ENCODE measurements at places on chromosomes 6 and 20.

DNA sequence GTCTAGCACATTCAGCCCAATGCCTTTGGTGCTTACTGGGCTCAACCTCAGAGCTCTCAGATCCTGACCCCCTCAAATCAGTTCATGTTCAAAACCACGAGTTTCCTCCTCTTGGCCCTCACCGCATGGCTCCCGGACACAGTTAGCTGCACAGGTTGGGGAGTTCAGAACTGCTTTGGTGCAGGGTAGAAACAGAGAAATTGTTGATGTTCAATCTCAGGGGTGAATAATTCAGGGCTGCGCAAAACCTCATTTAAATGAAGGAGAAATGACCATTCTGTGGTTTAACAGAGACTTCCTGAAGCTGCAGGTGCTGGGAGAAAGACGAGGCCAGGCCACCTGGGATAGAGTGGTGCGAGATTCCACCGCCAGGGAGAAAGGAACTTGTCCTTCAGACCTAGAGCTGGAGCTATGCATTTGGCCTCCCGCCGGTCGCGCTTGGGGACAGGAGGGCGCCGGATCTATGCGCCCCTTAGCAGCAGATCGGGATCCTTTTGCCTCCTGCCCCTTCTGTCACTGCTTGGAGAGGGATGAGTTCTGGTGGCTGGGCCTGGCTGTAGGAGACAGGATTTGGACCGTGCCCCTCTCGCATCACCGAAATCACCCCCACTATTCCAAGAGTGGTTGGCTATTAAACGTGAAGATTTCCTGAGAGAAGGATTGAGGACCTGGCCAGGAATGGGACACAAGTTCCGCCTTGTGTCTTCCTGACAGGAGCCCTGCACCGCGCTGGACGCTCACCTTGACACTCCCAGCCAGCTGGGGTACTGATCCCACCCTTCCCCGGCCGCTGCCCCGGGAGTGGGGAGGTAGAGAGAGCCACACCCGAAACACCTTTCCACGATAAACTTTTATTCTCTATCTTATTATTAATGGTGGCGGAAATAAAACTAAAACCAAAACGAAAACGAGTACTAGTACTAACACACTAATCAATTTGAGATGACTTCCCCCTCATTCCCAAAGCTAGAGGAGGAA lies 767 bp upstream of the PAX1 start:
- no peak for DNase-seq

DNA sequence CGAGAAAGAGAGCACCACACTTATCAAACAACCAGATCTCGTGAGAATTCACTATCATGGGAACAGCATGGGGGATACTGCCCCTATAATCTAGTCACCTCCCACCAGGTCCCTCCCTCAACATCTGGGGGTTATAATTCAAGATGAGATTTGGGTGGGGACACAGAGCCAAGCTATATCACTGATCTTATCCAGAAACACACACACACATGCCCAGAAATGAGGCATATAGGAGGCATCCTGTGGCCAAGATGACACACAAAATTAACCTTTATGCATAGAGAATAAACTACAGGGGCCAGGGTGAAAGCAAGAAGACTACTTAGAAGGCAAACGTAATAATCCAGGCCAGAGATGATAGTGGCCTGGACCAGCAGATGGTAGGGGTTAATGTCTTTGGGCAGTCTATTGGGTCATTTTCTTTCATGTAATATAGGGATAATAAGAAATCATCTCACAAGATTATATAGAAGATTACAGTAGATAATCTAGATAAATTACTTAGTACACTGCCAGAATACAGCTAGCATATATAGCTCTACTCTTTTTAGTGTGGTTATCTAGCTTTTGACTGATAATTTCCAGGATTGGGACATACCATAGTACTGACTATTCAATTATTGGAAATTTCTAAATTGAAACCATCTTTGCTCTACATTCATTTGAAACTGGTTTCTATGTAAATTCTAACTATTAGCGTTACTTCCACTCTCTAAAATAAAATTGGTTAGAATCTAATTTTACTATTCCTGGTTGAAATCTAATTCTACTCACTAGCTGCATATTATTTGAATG lies 20.0 kb downstream of the RNF144B start:
- no peak for DNase-seq

GRCh38 chr6:34272013-34272926 lies 23.5 kb upstream of the SMIM29 start:
- DNase-seq, result no peak

GRCh38 chr6:45163952-45164766 lies 164.0 kb upstream of the RUNX2 start:
- DNase-seq, result no peak

GRCh38 chr6:103538381-103538780 lies 1321.3 kb downstream of the HACE1 start:
- no peak for DNase-seq

DNA sequence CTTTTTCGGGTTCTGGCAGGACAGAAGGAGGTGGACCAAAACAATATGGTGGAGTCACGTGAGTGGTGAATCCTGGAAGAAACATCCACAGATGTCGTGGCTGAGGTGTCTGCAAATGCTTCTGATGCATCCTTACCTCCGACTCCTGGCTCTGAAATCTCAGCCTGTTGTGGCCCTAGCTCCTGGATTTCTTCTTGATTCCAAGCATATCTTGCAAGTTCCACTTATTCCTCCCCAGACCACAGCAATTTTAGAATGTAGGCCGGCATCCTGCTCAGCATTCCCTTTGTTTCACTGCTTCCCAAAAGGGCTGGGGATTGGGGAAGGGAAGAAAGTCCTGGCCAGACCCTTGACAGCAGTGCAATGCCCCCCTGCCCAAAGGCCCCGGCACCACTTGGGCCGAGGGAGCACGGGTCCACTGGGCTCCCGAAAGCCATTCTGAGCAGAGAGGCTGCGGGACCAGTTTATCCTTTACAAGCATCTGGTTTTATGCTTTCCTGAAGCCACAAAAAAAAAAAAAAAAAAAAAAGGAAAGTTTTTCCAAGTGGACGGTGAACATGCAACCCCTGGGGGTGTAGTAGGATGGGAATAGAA lies 200.9 kb upstream of the RNF24 start:
- DNase-seq, result no peak

GRCh38 chr6:160358225-160359119 lies 10.3 kb downstream of the SLC22A3 start:
- no peak for DNase-seq

DNA sequence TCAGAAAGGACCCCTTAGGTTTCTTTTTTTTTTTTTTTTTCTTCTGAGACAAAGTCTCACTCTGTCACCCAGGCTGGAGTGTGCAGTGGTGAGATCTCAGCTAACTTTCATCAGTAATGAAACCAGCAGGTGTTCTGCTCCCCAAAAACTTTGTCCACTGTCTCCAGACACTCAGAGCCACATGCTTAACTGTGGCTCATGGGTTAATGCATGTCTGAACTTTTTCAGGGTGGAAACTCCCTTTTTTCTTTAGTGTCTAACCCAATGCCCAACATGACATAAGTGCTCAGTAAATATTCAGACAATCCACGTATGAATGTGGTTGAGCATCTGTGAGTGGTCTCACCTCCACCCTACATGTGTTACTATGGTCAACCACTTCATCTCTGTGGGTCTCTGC lies 45.4 kb downstream of the MYB start:
- no peak for DNase-seq

DNA sequence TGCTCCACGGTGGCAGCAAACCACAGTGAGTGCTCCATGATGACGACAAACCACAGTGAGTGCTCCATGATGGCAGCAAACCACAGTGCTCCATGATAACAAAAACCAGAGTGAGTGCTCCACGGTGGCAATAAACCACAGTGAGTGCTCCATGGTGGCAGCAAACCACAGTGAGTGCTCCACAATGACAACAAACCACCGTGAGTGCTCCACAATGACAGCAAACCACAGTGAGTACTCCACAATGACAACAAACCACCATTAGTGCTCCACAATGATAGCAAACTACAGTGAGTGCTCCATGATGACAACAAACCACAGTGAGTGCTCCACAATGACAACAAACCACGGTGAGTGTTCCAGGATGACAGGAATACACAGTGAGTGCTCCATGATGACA lies 36.0 kb upstream of the LRFN2 start:
- DNase-seq, result no peak

GRCh38 chr6:10882657-10883171 lies 873 bp upstream of the GCM2 start:
- DNase-seq, result no peak

DNA sequence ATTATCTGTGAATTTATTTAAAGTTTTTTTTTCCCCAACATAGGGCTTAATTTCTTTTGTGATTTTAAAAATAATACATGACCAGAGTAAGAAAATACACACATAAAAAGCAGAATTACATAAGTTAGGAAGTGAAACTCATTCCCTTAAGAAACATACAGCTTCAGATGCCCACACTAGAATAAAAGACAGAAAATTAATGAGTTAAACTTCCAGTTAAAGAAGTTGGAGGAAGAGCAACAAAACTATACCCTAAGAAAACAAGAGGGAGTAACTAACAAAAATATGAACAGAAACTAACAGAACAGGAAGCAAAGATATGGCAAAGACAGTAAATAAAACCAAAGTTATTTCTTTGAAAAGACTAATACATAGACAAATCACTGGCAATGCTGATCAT lies 107.6 kb upstream of the CEP85L start:
- DNase-seq, result no peak

GRCh38 chr6:34145161-34146020 lies 496 bp downstream of the GRM4 start:
- DNase-seq, result no peak

DNA sequence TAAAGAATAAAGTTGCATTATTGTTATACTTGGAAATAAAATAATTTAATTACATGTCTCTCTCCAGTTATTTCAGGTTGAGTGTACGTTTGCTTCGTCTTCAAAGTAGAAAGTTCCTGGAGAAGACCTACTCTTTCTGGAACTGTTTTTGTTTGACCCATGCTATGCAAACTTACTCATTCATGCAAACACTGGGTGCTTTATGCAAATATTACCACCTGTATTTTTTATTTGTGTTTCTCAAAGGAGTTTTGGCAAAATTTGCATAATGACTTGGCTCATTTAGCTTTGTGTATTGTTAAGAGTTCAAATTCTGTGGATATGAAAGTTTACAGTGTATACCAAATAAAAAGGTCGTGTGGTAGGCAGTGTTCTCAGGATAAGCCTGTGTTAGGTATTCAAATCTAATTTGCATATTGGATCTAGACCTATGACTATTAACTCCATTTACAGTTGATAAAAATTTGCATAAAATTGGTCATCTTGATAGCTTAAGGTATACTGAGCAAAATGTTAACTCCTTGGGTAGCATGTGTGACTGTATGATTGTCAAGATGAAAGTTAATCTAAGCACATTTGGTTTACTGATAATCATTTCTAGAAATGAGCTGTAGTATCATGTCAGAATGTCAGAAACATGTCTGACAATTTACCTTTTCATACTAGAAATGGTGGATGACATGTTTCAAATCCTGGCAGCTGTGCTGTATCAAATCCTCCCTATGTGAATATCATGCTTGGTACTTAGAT lies 65.2 kb downstream of the CDKAL1 start:
- no peak for DNase-seq

All from coronary artery (tissue), 2 donors.